ENCODE measurements at places on chromosomes 7 and 10.

GRCh38 chr7:32047075-32047474 is 23.1 kb downstream of the PDE1C start:
- DNase-seq, result no peak

DNA sequence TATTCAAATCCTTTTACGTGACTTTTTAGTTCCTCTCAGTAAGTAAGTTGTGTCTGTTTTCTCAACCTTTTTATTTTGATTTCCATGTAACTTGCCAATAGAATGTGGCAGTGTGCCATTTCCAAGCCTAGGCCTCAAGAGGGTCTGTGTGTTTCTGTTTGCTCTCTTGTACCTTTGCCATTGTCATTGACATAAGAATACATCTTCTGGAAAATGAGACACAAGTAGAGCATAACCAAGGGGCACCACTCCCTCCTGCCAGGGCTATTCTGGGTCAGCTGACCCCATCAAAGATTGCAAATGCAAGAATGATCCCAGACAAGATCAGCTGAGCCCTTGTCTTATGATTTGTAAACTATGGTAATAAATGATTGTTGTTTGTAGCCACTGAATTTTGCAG is 524.0 kb downstream of the IPMK start:
- no peak for DNase-seq

DNA sequence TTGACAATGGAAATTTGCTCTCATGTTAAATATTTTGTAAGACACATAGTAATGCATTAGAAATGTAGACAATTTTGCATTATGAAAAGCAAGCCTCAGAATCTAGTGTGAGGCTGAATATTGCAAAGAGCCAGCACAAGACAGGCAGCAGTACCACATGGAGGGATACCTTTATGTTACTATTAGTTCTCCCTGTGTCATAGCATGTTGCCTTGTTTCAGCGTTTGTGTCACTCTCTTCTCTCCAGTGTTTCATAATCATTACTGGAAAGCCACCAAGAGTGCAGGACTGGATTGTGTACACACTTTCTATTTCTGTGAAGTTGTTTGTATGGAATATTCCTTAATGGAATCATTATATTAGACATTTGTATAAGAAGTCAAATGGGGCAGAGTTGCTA is 8.5 kb downstream of the AHR start:
- no peak for DNase-seq

DNA sequence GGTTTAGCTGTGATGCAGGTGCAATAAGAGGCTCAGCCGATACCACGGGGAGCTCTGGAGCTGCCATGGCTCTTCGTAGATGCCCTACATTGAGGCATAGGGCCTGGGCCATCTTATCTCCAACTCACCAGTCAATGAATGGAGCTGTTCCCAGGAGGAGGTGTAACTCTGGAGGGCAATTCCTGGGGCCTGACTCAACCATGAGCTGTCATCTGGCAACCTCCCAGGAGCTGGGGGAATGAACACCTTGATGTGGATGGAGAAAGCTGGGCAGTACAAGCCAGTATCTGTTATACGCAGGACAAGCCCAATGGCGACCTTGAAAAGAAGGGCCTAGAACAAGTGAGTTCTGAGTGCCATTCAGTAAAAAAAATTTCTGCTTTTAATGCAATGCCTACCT is 224.0 kb upstream of the PLXDC2 start:
- no peak for DNase-seq

DNA sequence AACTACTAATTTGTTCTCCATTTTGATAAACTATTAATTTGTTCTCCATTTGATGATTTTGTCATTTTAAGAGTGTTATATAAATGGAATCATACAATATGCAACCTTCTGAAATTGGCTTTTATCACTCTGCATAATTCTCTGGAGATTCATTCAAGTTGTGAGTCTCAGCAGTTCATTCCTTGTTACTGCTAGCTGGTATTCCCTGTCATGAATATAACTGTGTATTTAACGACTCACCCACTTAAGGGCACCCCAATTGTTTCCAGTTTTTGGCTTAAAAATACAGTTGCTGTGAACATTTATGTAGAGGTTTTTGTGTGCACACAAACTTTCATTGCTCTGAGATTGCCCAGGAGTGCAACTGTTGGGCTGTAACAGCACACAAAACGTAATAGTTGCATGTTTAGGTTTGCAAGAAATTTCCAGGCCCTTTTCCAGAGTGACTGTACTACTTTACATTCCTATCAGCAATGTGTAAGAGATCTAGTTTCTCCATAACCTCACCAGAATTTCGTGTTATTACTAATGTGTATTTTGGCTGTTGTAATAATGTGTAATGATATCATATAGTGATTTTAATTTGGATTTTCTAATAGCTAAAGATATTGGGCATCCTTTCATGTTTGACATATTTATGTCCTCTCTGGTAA is 153.2 kb upstream of the ADCY1 start:
- no peak for DNase-seq

- DNase-seq, result no peak
Observed at GRCh38 chr10:63614371-63614891, 93.2 kb downstream of the REEP3 start.

GRCh38 chr10:123021517-123021916 is 12.7 kb downstream of the ACADSB start:
- no peak for DNase-seq

DNA sequence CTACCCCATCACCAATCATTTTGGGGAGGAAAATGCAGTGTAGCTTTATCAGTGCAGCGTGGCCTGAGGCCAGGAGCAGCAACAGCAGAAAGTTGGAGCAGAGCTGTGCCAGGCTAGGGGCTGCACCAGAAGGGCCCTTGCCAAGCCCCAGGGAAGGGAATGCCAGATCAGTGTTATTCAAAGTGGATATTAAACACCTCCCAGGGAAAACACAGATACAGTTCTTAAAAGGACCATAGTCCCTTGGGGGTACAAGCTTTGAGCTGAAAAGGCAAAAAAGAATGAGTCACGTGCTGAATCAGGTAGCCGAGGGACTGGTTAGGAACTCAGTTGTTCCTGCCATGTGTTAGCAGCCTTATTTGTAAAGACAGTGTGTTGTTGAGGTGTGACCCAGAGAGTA is 54.0 kb downstream of the GSDME start:
- no peak for DNase-seq

- DNase-seq, result no peak
Observed at GRCh38 chr7:26013551-26014083, 138.4 kb upstream of the NFE2L3 start.

GRCh38 chr10:99330347-99330924 is 1.3 kb downstream of the CNNM1 start:
- DNase-seq, result no peak

GRCh38 chr10:88184543-88185297 is 321.3 kb downstream of the PTEN start:
- DNase-seq, result no peak

GRCh38 chr7:157547611-157548010 is 210.8 kb downstream of the DNAJB6 start:
- DNase-seq, result no peak

- no peak for DNase-seq
Observed at GRCh38 chr10:62853710-62854109, 37.5 kb upstream of the EGR2 start.

- no peak for DNase-seq
Observed at GRCh38 chr10:13309792-13310191, 9.9 kb upstream of the PHYH start.

DNA sequence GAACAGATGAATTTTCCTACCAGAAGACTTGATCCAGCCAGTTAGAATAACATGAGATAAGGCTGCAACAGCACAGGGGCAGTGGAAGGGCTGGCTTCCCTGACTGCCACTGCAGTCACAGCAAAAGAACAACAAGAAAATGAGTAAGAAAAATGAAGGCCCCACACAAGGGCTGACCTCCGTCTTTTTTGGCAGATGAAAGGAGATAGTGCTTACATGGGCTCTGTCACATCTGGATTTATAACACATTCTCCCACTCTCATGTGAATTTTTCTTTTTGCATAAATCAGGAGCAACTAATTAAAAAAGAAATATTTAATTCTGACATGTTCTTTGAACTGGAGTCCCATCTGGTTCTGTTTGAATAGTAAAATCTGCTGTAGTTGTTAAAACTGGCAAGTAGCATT is 99.6 kb downstream of the NRP1 start:
- DNase-seq, result no peak

GRCh38 chr7:148340438-148341280 is 249.9 kb upstream of the C7orf33 start:
- no peak for DNase-seq

GRCh38 chr10:110226926-110227641 is 19.7 kb downstream of the MXI1 start:
- peak; percentile 85 for DNase-seq

GRCh38 chr7:95316588-95316987 is 7.7 kb downstream of the PON1 start:
- no peak for DNase-seq

GRCh38 chr7:12705878-12706277 is 18.4 kb downstream of the ARL4A start:
- DNase-seq, result no peak

GRCh38 chr7:96161897-96162296 is 160.0 kb downstream of the SLC25A13 start:
- DNase-seq, result no peak

GRCh38 chr10:120477021-120477742 is 20.2 kb downstream of the PLPP4 start:
- no peak for DNase-seq

GRCh38 chr10:77800738-77801266 is 125.8 kb downstream of the DLG5 start:
- no peak for DNase-seq

GRCh38 chr10:92688927-92689662 is 660 bp upstream of the HHEX start:
- no peak for DNase-seq

DNA sequence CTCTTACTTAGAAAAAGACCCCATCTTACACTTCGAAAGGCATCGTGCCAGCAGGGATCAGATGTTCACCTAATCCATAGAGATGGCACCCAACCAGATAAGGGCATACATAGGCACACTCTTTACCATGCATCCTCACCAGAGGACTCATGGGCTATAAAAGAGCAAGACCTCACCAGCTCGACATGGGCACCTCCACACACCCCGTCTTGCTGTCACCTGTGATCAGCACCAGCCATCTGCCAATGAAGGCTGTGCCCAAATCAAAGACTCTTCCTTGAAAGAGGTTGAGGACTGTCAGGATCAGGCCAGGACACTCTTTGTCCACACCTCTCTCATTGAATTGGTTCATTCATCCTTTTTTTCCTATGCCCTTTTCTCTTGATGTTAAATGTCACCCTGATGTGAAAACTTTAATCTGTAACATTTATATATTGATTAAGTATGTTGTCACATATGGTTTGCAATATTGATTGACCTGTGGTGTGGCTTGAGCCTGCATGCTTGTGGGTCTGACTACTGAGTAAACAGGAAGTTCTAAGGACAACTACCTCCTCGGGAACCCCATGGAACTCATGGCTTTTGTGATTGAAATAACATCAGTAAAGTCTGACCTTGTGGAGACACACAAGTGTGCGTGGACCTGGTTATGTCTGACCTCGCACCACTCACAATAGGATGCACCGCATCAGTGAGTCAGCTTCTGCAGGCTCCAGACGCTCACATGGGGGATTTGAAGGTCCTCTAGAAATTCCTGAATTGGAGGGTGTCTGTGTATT is 75.5 kb downstream of the HTR5A start:
- DNase-seq, result no peak

- no peak for DNase-seq
Observed at GRCh38 chr10:35420044-35420443, 83.7 kb downstream of the CCNY start.

GRCh38 chr7:42211938-42212337 is 25.1 kb downstream of the GLI3 start:
- DNase-seq, result no peak

DNA sequence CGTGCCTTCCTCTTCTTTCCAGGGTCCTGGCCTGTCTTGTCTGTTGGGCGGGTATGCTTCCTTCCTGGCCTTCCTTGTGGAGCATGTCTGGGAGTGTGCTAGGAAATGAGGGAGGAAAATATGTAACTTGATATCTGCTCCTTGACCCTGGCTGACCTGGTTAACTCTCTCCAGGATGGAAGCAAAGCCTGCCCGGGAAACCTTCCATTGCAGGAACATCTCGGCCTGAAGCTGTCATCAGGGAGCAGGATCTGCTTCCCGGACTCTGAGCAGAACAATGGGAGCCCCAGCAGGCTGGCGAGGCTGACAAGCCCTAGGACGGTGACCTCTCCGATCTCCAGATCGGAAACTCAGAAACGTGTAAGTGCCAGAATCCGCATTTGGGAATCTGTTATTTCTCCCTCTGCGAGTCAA is 340.3 kb downstream of the FRMD4A start:
- DNase-seq, result no peak

DNA sequence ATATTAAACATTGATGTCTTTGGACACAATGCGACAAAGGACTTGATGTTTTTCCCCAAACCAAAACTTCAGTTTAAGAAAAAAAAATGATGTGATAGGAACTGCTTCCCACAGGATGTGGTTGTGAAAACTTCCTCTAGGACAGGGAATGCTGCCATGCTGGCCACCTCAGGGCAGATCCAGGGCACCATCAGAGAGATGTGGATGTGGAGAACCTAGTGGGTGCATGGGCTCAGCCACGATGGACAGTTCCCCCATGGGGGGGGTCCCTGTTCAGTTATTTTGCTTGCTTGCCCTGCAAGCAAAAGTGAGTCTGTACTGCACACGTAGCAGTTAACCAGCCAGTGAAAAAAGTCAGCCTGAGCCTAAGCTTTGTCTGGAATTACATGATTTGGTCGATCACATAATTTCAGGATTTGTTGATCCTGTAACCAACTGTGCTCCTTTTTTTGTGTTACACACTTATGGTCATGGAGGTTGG is 36.3 kb downstream of the LAMB4 start:
- no peak for DNase-seq

DNA sequence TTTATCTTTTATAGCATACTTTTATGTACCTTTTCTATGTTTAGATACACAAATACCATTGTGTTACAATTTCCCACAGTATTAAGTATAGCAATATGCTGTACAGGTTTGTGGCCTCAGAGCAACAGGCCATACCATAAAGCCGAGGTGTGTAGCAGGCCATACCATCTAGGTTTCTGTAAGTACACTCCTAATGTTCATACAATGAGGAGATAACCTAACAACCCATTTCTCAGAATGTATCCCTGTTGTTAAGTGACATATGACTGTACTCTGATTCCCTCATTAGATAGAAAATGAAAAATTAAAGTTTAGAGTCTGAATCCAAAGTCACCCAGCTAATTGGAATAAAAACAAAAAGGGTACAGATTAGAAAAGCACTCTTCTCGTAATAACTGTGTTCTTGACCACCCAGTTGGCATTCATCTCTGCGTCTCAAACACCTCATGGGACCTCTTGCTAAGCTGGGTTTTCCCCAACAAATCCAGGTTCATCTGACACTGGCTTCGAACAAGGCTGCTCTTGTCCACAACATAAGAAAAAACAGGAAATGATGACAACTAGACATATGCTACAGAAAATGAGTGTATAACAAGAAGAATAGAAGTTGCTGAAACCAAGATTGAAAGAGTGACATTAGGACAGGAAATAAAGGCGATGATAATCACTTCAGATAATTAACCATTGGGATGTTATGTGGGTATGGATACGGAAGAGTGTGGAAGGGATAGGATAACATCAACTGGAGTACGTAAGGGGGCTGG is 1.4 kb downstream of the NDUFB8 start:
- no peak for DNase-seq

GRCh38 chr7:103048833-103049232 is 25.8 kb downstream of the FBXL13 start:
- DNase-seq, result no peak

Measured in amniotic stem cell (primary cell).